ENCODE measurements at places on chromosomes 6 and 20.

- DNase-seq, result no peak
Observed at GRCh38 chr6:46491628-46492547, 639 bp upstream of the RCAN2 start.

GRCh38 chr6:30935018-30935417 lies 3.0 kb upstream of the SFTA2 start:
- no peak for DNase-seq

DNA sequence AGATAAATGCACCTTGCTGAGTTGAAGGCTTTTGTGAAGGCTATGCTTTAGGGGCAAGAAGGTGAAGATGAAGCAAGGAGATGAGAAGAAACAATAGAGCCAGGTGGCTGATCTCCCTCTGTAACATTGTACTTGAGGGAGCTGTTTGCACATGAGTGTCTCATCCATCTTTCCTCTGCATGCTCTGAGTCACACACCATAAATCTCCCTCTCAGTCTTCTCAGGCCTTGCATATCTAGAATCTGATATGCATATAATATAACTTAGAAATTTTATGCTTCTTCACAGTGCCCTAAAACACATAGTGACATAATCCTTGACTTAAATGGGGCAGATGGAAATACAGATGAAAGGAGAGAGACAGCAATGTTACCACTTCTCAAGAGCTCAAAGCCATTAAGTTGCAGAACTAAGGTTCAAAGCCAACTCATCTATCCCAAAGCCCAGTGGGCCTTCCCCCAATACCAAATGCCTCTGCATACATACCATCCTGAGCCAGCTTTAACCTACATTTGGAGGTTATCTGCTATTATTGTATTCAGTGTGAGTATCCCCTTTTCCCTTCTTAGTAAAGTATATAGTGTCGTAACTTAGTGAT lies 62.4 kb upstream of the STXBP5 start:
- no peak for DNase-seq

DNA sequence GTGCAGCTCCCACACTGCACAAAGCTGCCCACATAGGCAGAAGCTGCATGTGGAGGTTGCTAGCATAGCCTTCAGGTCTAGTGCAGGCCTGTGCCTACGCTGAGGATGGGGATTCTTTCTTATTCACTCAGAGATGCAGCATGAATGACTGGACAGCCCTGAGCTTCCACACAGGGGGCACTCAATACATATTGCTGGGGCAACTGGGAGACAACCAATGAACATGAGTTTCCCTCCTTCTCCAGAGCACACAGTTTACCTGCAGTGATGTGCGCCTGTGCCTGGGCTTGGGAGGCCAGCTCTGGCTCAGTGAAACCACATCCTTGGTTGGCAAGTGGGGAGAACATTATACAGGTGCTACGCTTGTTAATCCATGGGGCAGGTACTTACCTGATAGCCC lies 389.9 kb downstream of the RNGTT start:
- no peak for DNase-seq

- DNase-seq, result no peak
Observed at GRCh38 chr6:21680611-21681010, 87.1 kb downstream of the SOX4 start.

DNA sequence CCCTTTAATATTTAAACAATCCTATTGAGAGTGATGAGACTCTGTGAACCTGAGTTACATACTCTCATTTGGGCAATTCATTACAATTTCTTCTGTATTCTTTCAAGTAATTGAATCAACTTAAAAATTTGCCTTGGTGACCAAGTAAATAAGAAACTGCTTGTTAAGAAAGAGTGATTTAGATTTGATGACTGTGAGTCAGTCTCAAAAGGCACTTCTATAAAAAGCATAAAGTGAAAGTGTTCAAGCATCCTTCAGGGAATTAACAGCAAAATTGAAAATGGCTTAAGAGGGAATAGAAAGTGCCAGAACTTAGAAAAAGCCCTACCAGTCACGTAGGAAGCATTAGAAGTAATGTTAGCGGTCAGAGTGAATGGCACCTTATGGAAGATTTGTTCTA lies 654.7 kb downstream of the EPM2A start:
- no peak for DNase-seq

DNA sequence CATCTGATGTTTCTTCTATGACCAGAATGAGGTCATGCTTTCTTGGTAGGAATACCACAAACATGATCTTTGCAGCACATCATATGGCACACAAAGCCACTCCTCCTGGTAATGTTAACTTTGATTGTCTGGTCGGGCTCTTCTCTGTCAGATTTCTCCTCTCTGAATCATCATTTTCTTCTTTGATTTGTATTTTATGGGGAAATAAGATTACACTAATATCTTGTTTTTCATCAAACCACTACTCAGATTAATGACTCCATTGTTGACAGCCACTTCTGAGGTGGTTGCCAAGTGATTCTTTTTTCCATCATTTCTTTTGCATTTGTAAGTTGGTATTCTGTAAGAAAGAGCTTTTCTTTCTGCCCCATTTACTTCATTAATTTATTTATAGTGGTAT lies 29.5 kb downstream of the TRMT11 start:
- no peak for DNase-seq

DNA sequence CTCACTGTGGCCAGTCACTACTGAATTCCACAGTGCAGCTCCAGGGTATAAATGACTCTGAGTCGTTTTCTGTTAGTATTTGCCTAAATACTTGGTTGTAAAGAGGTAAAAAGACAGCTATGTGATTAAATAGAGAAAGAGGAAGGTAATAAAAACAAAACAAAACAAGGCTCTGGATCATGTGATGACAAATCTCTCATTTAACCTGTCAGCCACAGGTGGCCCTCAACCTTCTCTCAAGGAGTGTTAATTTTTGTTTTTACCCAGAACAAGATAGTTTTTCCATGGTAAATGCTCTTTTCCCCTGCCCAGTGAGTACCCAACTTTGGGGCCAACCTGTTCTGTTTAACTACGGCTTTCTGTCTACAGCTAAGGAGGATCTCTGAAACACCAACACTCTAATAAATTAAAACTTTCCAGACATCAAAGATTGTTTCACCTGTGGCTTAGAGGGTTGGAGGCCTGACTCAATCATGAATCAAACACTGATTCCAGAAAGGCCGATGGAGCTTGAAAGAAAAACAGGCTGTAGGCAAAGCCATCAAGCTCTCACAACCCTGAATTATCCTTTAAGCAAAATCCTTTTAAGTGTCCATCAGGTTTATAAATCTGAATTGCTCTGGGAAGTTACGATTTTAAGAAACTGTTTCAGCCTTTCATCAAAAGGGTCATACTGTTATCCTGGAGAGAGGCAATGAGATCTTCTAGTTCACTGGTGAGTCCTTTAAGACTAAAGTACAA lies 81.5 kb upstream of the BCLAF1 start:
- DNase-seq, result no peak

DNA sequence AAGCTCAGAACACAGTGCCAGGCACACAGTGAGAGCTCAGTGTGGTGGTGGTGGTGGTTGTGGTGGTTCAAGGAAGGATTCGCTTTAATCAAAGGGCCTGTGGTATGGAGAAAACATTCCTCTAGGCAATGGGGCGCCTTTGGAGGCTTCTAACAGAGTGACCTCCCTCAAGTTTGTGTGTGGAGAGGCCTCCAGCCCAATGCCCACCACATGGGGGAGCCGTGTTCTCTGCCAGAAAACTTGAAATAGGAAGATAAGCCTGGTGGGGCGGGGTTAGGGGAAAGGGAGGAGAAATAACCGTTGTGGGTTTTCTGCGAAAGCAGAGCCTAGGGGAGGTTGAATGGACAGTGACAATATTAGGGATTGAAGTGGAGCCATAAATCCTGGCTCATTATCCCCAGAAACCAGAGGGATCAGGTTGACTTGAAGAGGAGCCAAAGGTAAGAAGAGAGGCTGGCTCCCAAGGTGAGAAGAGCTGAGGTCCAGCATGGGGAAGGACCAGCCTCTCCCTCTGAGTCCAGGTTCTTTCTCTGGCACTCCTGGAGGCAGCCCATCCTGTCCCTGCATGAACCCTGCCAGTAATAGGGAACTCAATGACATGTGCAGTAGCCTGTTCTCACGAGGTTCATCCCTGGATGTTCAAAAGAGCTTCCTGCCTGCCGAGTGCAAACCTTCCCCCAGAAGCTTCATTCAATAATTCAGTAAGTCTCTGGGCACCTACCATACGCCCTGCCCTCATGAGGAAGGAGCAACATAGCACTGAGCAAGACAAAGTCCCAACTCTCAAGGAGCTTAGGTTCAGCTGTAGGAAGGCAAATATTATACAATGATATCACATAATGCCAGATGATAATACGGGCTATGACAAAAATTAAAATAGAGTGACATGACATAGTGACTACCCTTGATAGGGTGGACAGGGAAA lies 51.4 kb downstream of the TGM2 start:
- no peak for DNase-seq

GRCh38 chr6:99588618-99589289 lies 17.9 kb upstream of the PRDM13 start:
- peak; percentile 77 for DNase-seq
